ENCODE measurements at places on chromosomes 1 and 21.

DNA sequence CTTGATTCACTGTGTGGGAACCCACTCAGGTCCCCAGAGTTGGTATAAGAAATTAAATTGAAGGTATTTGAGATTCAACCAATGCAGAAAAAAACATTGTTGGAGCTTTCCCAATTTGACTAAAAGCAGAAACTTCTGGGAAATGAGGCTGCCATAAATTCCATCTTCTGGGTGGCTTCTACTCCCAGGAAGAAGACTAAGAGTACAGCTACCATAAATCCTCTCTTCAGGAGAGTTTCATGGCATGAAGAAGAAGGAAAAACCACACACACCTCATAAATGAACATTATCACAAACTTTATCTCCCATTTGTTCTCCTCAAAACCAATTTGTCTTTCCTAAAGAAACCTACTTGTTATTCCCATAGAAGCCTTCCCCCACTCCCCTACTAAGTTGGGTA is 283.9 kb downstream of the DPYD start:
- no peak for DNase-seq

- peak; percentile 58 for DNase-seq
These were observed 88.6 kb upstream of the PKN2 start for GRCh38 chr1:88595355-88596002.

GRCh38 chr1:187646536-187647107 is 817.9 kb downstream of the PLA2G4A start:
- DNase-seq: no peak

GRCh38 chr1:208093046-208093445 is 151.1 kb downstream of the PLXNA2 start:
- no peak for DNase-seq

GRCh38 chr1:174405219-174405618 is 42.5 kb upstream of the GPR52 start:
- DNase-seq: no peak

DNA sequence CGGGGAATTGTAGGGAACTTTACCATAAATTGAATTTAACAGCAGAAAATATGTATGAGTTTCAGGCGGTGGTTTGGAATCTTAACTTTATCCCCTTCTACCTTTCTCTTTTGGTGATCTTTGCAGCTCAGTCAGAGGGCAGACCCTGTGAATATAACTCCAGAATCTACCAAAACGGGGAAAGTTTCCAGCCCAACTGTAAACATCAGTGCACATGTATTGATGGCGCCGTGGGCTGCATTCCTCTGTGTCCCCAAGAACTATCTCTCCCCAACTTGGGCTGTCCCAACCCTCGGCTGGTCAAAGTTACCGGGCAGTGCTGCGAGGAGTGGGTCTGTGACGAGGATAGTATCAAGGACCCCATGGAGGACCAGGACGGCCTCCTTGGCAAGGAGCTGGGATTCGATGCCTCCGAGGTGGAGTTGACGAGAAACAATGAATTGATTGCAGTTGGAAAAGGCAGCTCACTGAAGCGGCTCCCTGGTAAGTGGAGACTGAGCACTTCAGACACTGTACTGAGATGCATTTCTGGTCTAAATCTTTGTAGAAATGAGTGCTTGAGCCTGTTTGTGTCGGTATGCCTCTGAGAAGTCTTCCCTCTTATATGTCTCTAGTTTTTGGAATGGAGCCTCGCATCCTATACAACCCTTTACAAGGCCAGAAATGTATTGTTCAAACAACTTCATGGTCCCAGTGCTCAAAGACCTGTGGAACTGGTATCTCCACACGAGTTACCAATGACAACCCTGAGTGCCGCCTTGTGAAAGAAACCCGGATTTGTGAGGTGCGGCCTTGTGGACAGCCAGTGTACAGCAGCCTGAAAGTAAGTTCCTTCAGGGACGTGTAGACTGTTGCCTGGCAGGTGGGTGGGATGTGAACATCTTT is 1.5 kb downstream of the CCN1 start:
- peak; percentile 27 for DNase-seq
